Stimulated activated CD8-positive, alpha-beta memory T cell treated with anti-CD3 and anti-CD28 coated beads, Interleukin-12 subunit alpha, Interleukin-12 subunit beta, amount 100 ng/mL, for 4 hours (primary cell): ENCODE measurements at places on chromosomes 5 and 9.
A peak's percentile ranks its signal among the peaks of the same experiment; 100 is the strongest.

- DNase-seq, result no peak
These were observed 230.3 kb downstream of the GLIS3 start for GRCh38 chr9:4069457-4070153.

DNA sequence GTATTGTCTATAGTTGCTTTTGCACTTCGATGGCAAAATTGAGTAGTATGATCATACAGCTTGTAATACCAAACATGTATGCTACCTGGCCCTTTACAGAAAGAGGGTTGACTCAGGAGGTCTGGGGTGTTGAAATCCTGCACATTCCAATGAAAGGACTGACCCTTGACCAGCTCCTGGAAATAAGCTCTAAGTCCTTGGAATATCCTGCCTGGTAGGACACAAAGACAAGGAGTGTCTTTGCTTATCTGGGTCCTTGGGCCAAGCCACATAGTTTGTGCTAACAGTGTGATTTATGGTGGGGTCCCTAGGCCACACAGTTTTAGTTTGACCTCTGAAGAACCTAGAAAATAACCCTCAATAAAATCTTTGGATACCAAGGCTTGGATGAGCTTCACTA, 89.3 kb upstream of the FTMT start:
- DNase-seq, result no peak

- no peak for DNase-seq
These were observed 289.1 kb downstream of the GADD45G start for GRCh38 chr9:89893886-89894285.

- no peak for DNase-seq
These were observed 80.2 kb upstream of the ZNF169 start for GRCh38 chr9:94178927-94179326.

DNA sequence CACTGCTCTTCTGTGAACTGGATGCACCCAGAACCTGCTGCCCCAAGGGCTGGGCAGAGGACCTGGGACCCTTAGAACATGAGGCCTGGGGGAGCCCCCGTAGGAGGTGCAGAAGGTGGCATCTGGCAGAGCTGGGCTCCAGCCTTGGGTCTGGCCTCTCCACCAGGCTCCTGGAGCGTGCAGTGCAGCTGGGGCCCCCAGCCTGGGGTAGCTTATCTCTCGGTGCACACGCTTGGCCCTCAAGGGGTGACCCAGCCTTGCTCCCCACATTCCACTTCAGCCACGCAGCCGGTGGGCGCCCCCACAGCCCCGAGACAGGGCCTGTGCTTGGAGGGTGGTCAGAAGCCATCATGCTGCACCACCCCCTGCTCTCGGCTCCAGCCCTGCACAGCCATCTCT, 5.6 kb upstream of the NR5A1 start:
- no peak for DNase-seq

DNA sequence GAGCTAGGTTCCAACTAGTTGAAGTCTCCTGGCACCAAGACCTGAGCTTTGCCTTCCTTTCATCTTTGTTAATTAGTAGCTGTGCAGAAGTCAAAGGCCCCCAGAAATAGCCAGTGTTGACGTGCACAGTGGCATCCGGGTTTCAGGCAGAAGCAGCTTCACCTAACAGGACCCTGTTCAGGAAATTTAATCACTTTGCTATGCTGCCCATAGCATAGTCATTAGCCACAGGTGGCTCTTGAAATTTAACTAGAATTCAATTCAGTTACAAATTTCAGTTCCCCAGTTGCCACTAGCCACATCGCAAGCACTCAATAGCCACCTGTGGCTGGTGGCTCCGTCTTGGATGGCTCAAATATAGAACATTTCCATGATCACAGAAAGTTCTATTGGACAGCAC, 179.1 kb downstream of the GOLPH3 start:
- no peak for DNase-seq

GRCh38 chr9:37562826-37563225, 13.4 kb downstream of the FBXO10 start:
- no peak for DNase-seq

DNA sequence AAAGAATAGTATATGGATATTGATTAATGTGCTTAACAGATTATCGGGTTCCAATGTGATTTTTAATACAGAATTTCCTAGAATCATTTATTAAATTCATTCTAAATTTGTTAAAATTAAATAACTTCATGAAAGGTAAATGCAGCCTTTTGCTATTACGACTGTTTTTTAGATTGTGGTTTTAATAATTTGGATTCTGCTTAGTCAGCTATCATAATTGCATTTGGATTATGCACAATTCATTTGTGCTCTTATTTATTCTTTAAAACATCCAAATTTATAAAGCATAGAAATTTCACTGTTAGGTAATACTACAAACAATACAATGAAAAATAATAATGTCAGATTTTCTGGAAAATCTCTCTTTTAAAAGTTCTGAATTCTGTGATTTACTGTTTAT, 1598.5 kb downstream of the EFNA5 start:
- no peak for DNase-seq

GRCh38 chr5:65696892-65697291, 25.0 kb downstream of the SGTB start:
- DNase-seq, result no peak

- no peak for DNase-seq
These were observed 18.7 kb downstream of the CPLX2 start for GRCh38 chr5:175889910-175890684.

GRCh38 chr9:112170235-112170634, 4.9 kb downstream of the SUSD1 start:
- DNase-seq, result no peak

DNA sequence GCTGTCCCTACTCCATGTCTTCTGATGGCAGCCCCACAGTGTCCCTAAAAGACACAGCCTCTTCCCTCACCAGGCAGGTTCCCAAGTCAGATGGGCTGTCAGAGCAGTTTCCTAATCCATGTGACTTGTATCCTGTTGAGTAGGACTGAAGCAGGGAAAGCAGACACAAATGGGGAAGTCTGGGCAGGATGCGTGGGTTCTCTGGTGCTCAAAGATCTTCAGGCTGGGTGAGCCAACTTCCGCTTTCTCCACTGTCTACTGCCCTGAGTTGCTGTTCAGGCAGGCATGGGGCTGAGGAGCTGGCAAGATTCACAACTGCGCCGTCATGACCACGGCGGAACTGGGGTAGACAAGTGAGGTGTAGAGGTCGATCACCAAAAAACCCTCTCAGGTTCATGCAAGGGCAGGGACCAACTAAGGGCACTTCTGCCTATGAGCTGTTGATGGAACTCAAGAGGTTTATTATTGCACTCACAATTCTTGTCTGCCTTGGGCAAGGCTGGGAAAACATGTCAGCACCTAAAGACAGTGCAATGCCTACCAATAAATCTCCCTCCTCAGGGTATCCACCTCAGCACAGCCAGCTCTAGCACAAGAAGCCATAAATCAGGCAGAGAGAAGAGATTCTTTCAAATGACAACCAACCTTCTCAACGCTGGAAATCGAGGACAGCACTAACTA, 83.4 kb downstream of the RAPGEF1 start:
- peak; percentile 65 for DNase-seq

DNA sequence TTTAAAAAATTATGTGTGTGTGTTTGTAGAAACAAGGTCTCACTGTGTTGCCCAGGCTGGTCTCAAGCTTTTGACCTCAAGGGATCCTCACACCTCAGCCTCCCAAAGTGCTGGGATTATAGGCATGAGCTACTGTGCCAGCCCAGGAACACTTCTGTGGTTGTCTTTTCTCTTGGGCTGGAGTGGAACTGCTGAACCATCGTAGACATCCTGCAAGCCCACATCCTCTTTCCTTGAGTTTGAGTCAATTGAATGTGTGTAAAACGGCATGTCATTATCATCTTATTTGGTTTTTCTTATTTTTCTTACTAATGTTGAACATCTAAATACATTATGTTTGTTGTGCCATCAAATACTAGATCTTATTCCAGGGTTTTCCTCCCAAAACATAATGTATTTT, 40.0 kb downstream of the EHMT1 start:
- DNase-seq, result no peak

- DNase-seq, result peak; percentile 29
These were observed 576 bp downstream of the KIAA1958 start for GRCh38 chr9:112487008-112487798.

DNA sequence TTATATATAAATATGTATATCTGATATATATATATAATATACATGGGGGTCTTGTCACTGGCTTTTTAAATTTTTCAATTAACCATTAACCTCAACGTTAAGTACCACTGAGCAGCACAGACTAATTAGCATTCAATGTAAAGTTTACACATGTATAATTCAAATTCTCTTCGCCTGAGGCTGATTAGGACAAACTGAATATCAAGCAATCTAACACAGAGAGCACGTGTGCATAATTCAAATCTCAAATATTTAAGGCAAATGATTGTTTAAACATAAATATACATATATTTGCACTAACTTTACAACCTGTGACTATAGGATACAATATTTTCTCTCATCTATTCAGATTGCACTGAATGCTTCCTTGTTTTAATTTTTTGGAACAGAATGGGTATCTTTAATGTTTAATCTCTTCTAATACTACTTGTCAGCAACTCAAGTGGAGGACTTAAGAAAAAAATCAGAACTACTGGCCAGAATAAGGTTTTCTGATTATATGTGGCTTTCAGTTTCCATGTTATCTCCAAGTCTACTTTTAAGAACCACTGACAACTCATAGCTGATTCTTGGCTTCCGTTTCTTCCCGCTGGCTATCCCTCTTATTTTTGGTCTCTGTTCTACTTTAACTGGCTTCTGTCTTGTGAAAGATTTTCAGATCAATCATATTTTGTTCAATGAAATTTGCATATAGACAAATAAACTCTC, 204.8 kb downstream of the MLLT3 start:
- DNase-seq, result no peak
